ENCODE measurements at places on chromosomes 11 and 22.

GRCh38 chr11:117822074-117823033 is 2.2 kb downstream of the FXYD2 start:
- no peak for DNase-seq

DNA sequence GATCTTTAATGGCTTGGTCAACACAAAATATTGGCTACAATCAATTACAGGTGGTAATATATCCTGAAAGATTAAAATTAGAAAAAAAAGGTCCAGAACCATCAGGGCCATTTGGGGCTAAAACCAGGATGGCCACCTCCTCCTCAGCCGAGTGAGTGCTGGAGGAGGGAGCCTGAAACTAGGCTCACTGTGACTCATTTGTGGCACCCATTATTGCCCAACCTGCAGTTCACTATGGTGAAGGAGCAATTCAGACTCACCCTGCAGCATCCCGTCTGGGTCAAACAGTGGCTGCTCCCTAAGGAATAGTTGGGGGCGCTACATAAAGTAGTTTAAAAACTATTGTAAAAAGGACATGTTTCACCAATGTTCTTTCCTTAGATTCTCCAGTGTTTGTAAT is 60.7 kb downstream of the GLYATL1 start:
- no peak for DNase-seq

- no peak for DNase-seq
Observed at GRCh38 chr22:50686794-50687193, 14.2 kb downstream of the SHANK3 start.

GRCh38 chr11:116833816-116834534 is 3.4 kb downstream of the APOA1 start:
- DNase-seq = no peak

- no peak for DNase-seq
Observed at GRCh38 chr11:107609400-107610218, 18.7 kb downstream of the ELMOD1 start.

GRCh38 chr22:48500471-48501230 is 1327.0 kb downstream of the BRD1 start:
- DNase-seq = no peak

DNA sequence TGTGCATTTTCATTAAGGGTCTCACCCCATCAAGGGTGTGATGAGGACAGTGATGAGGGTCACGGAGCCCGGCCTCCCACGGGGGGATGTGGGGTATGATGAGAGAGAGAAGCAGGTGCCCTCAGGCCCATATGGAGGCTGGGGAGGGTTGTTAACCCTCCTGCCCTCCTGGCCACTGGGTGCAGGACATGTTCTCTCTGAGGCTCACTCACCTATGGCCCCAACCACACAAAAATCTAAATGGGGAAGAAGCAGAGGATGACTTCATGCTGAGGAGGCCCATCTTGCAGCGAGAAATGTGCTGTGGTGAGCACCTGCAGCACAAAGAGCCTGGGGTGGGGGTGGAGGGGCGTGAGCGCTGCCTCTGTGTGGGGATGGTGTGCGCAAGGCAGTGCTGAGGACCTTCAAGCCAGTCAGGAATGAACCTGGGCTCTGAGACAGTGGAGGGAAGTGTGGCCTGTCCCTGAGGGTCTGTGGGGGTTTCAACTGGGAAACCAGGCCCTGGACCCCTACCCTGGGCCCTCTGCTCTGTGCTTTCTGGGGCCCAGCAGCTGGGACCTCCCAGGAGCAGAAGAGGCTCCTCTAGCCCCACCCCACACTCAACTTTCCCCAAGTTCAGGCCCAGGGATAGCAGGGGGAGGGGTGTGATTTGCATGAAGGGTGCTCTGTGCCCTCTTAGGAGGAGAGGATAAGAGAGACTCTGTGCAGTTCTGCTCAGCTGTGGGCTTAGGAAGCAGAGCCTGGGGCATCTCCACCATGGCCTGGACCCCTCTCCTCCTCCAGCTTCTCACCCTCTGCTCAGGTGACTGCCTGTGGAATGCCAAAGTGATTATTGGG is 43.0 kb upstream of the TOP3B start:
- no peak for DNase-seq

All from stimulated activated CD8-positive, alpha-beta memory T cell treated with anti-CD3 and anti-CD28 coated beads, Interleukin-12 subunit alpha, Interleukin-12 subunit beta, amount 100 ng/mL, for 1 hour (primary cell).